Common myeloid progenitor, CD34-positive (primary cell): ENCODE measurements at places on chromosomes 2 and 18.

DNA sequence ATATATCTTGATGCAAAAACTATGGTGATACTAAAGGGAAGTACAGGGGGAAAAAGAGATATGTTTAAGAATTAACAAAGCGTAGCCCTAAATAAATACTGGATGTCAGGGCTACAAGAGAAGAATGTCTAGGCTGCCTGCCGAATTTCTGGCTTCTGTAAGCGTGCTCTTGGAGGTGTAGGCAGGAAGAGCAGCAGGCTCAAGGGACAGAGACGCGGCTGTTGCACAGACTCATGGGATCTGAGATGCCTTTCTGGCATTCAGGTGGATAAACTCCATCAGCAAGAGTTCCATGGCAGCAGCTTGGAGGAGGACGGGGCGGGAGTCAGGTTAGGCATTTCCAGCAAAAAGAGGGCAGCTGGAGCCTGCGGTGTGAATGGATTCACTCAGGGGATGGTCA lies 123.2 kb upstream of the TWIST2 start:
- H3K4me1 ChIP-seq, result no peaks in the 10 kb centered on the region
- no peak overlapping the region for H3K4me3 ChIP-seq
- no peaks in the 10 kb centered on the region for H3K36me3 ChIP-seq
- H3K27ac ChIP-seq, result no peak overlapping the region
- peaks cover 2% of the 10 kb centered on the region for H3K27me3 ChIP-seq
- no peak for DNase-seq

- H3K27me3 ChIP-seq, result no peaks in the 10 kb centered on the region
- H3K4me3 ChIP-seq, result no peak overlapping the region
- no peak overlapping the region for H3K27ac ChIP-seq
- no peaks in the 10 kb centered on the region for H3K36me3 ChIP-seq
- H3K4me1 ChIP-seq, result no peaks in the 10 kb centered on the region
Measured at GRCh38 chr2:241460631-241461030, 47.8 kb downstream of the STK25 start.

GRCh38 chr18:50441016-50441415 lies 66.2 kb downstream of the SKA1 start:
- no peak overlapping the region for H3K27ac ChIP-seq
- DNase-seq, result no peak
- no peak overlapping the region for H3K4me3 ChIP-seq
- H3K36me3 ChIP-seq, result no peaks in the 10 kb centered on the region
- H3K4me1 ChIP-seq, result no peaks in the 10 kb centered on the region

DNA sequence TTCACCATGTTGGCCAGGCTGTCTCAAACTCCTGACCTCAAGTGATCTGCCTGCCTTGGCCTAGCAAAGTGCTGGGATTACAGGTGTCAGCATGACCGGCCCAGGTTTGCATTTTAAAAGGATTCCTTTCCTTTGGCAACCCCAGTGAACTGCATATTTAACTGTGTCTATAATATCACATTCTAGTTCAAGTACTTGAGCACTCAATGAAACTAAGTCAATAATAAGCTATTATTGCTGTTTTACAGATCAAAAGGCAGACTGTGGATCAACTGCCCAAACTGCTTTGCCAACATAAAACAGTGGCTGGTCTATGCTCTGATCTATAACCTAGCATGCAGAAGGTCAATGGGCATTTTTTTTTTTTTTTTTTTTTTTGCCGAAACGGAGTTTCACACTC lies 144.5 kb downstream of the USP34 start:
- no peak overlapping the region for H3K4me3 ChIP-seq
- DNase-seq, result no peak
- no peak overlapping the region for H3K27ac ChIP-seq
- H3K36me3 ChIP-seq, result peaks cover 26% of the 10 kb centered on the region

DNA sequence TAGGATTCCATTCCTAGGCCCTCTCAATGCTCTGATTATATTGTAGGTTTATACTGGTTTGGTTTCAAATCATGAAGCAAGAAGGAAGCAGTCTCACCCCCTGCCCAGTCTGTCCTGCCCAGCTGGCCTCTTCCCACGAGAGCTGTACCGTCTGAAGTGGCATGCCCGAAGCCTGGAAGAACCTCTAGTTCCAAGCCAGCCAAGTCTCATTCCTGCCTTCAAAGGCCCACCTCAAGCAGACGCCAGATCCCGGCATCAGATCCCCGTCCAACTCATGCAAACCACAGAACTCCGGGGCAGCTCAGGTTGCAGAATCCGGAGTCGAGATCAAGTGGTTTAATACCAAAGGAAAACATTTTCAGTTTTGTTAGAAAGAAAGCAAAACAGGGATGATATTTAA lies 234.4 kb downstream of the LPIN1 start:
- H3K4me3 ChIP-seq, result no peak overlapping the region
- H3K4me1 ChIP-seq, result no peaks in the 10 kb centered on the region

DNA sequence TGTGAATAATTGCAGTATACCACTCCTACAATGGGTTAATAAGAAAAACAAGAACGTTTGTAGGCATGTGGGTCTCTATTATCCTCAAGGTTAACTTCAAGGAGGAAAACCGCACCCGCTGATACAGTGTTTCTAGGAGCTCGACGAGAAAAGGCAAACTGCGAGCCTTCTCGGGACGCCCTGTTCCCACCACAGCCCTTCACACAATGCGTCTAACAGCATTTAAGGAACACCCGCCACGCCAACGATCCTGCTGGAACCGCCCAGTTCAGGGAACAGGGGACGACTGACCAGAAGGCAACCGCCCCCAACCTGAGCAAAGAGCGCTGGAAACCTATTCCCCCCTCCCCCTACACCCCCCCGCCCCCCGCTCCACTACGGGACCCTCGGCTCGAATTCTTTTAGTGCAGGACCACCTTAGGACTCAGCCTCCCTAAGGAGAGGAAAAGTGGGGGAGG lies 710 bp upstream of the TMSB10 start:
- no peaks in the 10 kb centered on the region for H3K36me3 ChIP-seq
- peak overlapping the region; percentile 85 for H3K4me3 ChIP-seq
- DNase-seq, result peak; percentile 64

DNA sequence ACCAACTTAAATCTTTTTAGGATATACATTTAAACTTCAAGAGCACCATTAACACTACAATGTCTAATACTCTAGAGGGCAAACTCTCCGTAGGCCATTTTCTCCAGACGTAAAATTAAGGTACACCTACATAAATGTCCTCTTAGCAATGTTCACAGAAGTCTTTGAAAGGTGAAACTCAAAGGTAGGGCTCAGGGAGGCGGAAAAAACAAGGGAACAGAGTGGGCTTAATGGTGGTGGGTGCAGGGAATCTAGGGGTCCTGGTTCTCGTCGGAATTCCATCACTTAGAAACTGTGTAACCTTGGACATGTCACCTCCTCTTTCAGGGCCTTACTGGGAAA lies 668 bp downstream of the NFU1 start:
- H3K4me1 ChIP-seq, result peaks cover 20% of the 10 kb centered on the region
- no peaks in the 10 kb centered on the region for H3K36me3 ChIP-seq
- H3K27ac ChIP-seq, result peak overlapping the region; percentile 86
- no peaks in the 10 kb centered on the region for H3K27me3 ChIP-seq

- H3K27ac ChIP-seq, result no peak overlapping the region
- DNase-seq, result no peak
- no peaks in the 10 kb centered on the region for H3K27me3 ChIP-seq
Measured at GRCh38 chr18:35696307-35696706, 114.8 kb downstream of the GALNT1 start.

DNA sequence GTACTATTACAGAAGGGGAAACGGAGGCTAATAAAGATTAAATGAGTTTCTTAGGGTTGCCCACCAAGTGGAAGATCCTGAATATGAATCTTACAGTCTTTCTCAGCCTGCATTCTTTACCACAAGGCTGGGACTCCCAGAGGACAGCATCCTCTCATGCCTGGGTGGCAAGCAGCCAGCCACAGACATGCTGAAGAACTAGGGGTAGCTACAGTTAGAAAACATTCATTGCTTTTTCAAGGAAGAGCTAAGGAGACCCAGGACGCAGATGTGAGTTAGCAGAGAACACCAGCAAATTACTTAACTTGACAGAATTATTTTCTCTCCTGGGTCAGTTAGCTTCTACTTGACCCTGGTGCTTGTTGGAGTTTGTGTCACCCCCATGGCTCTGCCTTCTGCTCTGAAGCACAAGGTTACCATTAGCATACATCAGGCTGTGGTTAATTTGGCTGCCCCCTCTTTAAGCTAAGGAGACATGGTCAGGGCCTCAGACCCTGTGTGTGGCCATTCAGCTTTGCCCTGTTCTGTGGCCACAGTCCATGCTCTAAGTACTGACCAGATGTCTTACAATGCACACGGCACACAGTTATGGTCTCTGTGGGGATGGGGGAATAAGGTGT lies 132.3 kb upstream of the TNP1 start:
- no peak overlapping the region for H3K27ac ChIP-seq
- DNase-seq, result no peak
- H3K4me3 ChIP-seq, result no peak overlapping the region
- H3K4me1 ChIP-seq, result no peaks in the 10 kb centered on the region
- peaks cover 6% of the 10 kb centered on the region for H3K27me3 ChIP-seq

DNA sequence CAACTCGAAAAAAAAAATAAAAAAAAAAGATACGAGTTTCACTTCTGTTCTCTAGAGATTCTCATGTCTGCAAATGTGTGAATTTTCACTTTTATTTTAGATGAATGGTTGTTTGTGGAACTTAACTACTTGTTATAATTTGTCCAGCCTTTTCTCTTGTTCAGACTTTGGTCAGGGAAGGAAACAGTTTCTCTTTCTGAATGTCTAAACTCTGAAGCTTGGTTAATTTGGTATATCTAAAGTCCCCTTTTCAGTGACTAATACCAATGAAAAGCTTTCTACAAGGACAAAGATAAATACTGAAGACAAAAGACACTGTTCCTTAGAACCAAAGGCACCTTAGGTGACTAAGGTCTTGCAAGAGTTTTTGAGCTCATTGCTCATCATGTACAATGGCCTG lies 144.4 kb upstream of the PIEZO2 start:
- no peaks in the 10 kb centered on the region for H3K36me3 ChIP-seq
- H3K4me1 ChIP-seq, result no peaks in the 10 kb centered on the region
- no peak overlapping the region for H3K27ac ChIP-seq
- DNase-seq, result no peak
- no peak overlapping the region for H3K4me3 ChIP-seq

GRCh38 chr2:179596018-179596417 lies 265.4 kb downstream of the ZNF385B start:
- no peaks in the 10 kb centered on the region for H3K36me3 ChIP-seq
- H3K4me1 ChIP-seq, result no peaks in the 10 kb centered on the region
- no peak overlapping the region for H3K4me3 ChIP-seq
- no peak for DNase-seq
- no peak overlapping the region for H3K27ac ChIP-seq

DNA sequence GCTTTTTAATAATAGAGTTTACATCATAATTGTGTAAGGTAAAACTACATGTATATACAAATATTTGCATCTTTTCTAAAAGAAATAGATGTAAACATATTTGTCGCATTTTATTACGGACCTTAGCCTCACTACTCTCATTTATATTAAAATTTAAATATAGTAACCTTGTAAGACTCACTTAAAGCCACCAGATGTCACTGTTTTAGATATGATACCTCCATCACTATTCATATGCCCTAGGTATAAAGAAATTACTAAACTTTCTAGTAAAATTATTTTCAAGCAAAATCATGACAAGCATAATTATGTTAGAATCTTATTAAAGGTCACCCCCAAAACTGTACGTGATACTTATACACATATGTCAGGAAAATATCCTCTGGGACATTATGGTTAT lies 674.3 kb upstream of the REG3G start:
- H3K27ac ChIP-seq, result no peak overlapping the region
- H3K4me3 ChIP-seq, result no peak overlapping the region
- H3K36me3 ChIP-seq, result no peaks in the 10 kb centered on the region
- H3K4me1 ChIP-seq, result no peaks in the 10 kb centered on the region
- peak; percentile 10 for DNase-seq
